ENCODE measurements at places on chromosomes 3 and 15.
A peak's percentile ranks its signal among the peaks of the same experiment; 100 is the strongest.

DNA sequence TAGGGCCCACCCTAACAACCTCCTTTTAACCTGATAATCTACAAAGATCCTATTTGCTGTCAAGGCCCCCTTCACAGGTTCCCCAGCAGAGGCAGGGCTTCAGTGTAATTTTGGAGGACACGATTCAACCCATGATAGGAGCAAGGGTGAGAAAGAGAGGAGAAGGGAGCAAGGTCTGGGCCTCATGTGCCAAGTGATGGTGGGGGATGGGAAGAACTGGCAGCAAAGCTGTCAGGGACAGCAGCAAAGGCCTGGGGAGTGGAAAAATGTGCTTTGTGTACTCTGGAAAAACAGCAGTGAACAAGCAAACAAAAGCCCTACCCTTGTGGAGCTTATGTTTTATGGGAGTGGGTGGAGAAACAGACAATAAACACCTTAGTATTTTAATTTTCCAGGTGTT is 2.7 kb upstream of the GALNT15 start:
- DNase-seq = no peak

GRCh38 chr3:56918111-56918568 is 116.4 kb upstream of the ARHGEF3 start:
- DNase-seq = no peak

- DNase-seq = no peak
These were observed 50.9 kb downstream of the FAM98B start for GRCh38 chr15:38504680-38505467.

GRCh38 chr3:3110299-3110630 is at the start of gene IL5RA:
IL5RA (minus strand) TSS chr3:3110374; CDS start chr3:3104984, 5,390 bp downstream.
- no peak for DNase-seq

- DNase-seq = no peak
These were observed 531.9 kb downstream of the AGBL1 start for GRCh38 chr15:86611417-86612040.

DNA sequence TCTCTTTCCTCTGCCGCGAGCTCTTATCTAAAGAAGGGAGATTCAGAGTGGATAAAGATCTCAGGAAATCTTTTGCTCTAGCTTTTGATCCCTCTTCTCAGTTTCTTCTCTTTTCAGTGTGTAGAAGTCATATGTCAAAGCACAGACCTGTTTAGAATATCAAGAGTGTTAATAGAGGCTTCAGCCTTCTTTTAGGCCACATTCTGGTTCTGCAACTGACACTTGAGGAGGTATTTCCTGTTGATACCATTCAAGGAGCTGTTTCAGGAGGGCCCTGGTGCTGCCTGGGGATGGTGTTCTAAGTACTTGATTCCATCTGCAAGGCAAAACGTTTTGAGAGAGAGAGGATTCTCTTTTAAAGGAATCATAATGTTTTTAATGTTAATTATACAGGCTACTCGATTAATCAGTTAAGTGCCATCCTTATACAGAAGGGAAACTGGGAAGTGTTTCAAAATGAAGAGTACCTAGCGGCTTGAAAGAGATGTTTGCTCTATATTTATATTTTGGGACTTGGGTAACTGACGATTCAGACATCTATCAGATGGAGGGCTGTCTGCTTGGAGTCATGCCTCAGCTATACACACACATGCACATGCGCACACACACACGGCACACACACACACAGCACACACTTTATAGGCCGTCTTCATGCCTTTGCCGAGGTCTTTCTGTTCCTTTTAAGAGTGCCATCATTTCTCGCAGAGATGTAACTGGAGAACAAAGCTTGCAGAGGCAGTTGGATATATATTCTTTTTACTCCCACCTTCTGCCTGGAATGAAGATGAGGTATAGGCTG is 313.9 kb downstream of the PTPRG start:
- peak; percentile 75 for DNase-seq

- DNase-seq = no peak
These were observed 101.2 kb downstream of the HES1 start for GRCh38 chr3:194237110-194237509.

GRCh38 chr15:52308446-52309153 is 13.0 kb upstream of the MYO5C start:
- DNase-seq = no peak

DNA sequence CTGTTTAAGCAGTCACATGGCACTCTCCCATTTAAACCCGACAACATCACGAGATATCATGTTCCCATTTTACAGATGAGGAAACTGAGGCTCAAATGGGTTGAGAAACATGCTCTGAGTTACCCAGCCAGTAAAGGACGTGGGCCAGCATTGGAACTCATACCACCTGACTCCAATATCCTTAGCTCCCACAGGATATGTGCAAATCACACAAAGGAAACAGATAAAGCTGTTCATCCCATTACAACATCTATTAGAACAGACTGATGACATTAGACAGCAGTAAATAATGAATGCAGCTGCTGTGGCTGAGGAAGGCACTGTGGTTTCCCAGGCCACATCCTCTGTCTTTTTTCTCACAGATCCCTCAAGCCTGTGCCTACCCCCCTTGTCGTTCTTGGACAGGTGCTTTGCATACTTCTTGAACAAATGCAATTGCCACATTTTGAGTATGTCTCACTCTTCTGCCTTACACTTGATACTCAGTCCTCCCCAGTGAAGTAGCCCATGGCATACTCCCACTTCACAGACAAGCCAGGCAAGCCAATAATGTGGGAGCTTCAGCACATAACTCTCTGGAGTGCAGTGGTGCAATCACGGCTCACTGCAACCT is 17.7 kb downstream of the FRMD4B start:
- no peak for DNase-seq

GRCh38 chr3:146750196-146750595 is 145.1 kb upstream of the PLSCR5 start:
- no peak for DNase-seq

- DNase-seq = peak; percentile 66
These were observed 6.6 kb upstream of the SSR3 start for GRCh38 chr3:156561533-156561932.

DNA sequence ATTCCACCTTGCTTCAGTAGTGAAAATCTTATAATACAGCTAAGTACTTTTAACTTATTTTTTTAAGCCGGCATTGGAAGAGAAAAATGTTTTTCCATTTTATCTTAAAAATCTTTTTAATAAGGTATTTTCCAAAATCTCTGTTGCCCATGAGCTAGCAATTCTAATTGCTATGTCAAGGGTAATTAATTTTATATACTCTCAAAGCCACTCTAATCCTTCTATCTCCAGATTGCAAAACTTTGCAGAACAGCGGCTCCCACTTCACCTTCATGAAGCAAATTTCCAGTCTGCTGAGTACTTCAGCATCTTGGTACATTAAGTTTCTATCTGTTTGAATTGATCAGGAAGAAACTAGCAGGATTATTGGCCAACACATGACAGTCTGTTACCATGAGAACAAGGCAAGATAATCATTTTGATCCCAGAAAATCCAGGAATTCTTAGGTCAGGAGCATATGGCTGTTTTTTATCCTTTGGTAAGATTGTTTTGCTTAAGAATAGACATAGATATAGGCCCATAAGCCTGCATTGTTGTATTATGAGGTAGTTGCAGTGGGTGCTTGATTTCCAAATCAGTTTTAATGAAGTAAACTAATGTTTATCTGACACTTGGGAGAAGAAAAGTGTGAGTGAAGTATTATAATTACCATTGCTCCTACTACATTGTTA is 6.0 kb downstream of the TIPARP start:
- DNase-seq = no peak

GRCh38 chr15:92393980-92394308 is 263 bp downstream of the ST8SIA2 start:
- DNase-seq = no peak

DNA sequence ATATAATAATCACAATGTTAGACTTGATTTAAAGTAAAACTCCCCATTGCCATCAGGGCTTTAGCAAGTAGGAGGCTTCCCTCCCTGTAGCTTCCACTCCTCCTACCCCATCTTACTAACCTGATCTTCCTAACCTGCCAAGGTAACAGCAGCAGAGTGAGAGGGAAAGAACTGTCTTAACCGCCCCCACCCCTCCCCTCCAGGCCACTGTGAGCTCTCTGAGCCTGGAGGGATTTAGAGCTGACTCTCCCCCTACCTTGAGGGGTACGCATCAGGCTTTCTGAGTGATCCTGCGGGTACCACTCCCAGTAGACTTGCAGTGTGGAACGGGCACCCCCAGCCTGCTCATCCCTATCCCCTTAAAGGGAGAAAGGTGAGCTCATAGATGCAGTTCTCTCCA is 11.4 kb upstream of the PRSS50 start:
- no peak for DNase-seq

- peak; percentile 78 for DNase-seq
These were observed 1.1 kb downstream of the HHATL start for GRCh38 chr3:42701371-42702065.

DNA sequence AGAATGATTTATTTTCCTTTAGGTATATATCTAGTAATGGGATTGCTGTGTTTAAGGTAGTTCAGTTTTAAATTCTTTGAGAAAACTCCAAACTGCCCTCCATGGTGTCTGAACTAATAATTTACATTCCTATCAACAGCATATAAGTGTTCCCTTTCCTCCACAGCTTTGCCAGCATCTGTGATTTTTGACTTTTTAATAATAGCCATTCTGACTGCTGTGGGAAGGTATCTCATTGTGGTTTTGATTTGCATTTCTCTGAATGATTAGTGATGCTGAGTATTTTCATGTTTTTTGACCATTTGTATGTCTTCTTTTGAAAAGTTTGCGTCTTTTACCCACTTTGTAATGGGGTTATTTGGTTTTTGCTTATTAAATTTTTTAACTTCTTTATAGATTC is 571.6 kb upstream of the CCDC54 start:
- no peak for DNase-seq

DNA sequence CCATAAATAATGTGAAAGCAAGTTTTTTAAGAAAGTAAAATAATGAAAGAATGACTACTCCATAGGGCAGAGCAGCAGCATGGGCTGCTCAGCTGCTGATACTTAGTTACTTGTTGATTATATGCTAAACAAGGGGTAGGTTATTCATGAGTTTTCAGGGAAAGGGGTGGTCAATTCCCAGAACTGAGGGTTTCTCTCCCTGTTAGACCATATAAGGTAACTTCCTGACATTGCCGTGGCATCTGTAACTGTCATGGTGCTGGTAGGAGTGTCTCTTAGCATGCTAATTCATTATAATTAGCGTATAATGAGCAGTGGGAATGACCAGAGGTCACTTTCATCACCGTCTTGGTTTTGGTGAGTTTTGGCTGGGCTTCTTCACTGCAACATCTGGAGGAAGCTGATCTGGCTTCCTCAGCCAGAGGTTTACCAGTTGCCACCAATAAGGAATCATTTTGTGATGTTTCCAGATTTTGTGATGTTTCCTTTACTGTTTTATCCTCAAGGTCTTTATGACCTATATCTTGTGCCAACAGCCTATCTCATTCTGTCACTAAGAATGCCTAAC is 121.8 kb upstream of the CHL1 start:
- DNase-seq = no peak

GRCh38 chr3:123105201-123106189 is 38.7 kb downstream of the PDIA5 start:
- DNase-seq = no peak

- no peak for DNase-seq
These were observed 50.2 kb downstream of the RBMS3 start for GRCh38 chr3:29331035-29331434.

DNA sequence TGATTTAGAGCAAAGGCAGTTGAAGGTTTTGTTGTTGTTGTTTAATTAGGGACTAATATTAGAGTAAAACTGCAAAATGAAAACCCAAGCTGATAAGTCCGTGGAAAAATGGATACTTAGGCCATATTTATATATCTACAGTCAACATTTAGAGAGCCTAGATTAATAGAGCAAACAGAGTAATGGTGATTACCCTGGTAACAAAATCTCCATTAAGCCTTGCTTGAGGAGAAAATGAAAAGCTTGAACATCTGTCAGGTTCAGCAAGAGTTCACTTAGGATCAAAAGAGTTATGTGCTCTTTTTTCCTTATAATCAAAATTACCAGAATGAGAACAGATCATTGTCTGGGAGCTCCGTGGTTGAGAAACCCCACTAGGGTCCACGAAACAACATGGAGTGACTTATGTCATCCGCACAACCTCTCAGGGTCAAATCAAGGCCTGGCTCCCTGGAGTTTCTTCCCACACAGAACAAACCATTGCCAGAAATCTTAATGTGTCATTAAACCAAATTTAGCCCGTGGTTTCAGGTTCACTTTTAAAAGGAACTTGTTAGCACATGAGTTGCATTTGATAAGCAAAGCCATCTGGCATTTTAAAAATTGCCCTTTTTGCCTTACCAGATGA is 381.2 kb downstream of the GABRB3 start:
- DNase-seq = no peak

GRCh38 chr3:71441217-71441924 is 142.2 kb downstream of the FOXP1 start:
- no peak for DNase-seq

- DNase-seq = no peak
These were observed 459.6 kb downstream of the NSUN3 start for GRCh38 chr3:94522488-94522887.

DNA sequence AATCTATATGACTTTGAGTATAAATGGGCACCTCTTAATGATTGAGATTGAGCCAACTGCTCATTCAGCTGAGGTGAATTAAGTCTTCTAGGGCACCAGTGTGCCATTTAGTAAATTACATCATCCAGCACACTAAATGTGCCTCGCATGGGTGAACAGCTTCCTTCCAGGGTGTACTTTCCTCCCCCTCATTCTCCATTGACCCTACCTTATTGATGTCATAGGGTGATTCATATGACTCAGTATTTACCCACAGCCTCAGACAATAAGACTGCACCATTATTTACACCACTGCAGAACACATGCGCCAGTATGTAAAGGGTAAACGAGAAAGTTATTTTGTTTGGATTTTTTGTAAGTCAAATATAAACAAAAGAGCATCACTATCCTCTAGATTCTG is 185.2 kb upstream of the ARL6 start:
- DNase-seq = no peak

DNA sequence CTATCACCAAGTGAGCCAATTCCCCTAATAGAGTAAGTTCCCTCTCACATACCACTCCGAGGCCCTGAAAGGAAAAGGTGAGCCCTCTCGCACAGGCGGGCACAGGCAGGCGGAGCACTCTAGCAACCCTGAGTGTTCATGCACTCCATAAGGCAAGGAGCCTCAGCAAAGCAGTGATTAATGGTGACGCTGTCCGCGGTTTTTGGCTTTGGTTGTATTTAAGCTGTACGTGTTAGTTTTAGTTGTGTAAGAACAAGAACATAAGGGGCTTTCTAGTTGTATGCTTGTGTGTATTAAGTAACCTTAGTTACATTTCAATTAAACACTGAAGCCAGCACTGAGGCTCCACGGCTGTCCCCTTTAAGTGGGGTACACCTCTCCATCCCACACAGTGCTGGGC is 33.1 kb downstream of the KLHL25 start:
- DNase-seq = no peak

DNA sequence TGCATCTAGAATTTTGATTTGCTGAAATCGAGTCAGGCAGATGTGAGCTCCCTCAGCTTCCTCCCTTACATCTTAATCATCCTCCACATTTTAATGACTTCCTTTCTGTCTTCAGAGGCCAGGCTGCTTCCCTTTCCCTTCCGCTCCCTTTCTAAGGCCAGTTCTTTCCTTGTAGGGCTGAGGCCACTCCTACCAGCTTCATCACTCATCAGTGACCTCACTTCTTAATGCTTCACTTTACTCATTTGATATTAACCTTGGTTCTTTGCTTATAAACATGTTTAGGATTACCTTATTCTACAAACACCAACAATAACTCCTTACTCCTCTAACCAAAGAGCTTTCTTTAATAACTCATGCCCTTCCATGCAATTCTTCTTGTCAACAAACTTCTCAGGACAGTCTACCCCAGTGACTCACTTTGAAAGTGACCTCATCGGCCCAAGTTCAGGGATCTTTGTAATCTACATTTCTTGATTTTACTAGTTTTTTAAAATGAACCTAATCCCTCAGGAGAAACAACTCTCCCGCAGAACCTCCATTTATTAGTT is 23.9 kb downstream of the ILDR1 start:
- DNase-seq = no peak

All from posterior cingulate gyrus (tissue), 11 donors.